Lung (tissue), 17 donors: ENCODE measurements at places on chromosomes 3 and 15. TPM values are rescaled to one million over a fixed set of nuclear protein-coding genes. Genes with fewer than 3 reads are reported as not detected.

Gene TMEM207
- total RNA-seq, result not detected

Gene LYZL4
- not detected for total RNA-seq

Gene FGD5
- 45.3 TPM for total RNA-seq

GRCh38 chr3:186826976-186827857 is 15.3 kb upstream of the ADIPOQ start:
- DNase-seq, result peak; percentile 87
- H3K27me3 ChIP-seq, result peaks cover 84% of the 10 kb centered on the region
- H3K36me3 ChIP-seq, result no peaks in the 10 kb centered on the region
- H3K4me1 ChIP-seq, result no peaks in the 10 kb centered on the region
- H3K4me3 ChIP-seq, result peak overlapping the region; percentile 52

Gene AP3B2
- total RNA-seq, result 0.94 TPM

Gene PARP6
- 73.9 TPM for total RNA-seq

- no peaks in the 10 kb centered on the region for H3K27me3 ChIP-seq
- peaks cover 3% of the 10 kb centered on the region for H3K4me1 ChIP-seq
- no peak overlapping the region for H3K4me3 ChIP-seq
- H3K36me3 ChIP-seq, result no peaks in the 10 kb centered on the region
- peak; percentile 47 for DNase-seq
Measured at GRCh38 chr3:23696842-23697241, 108.9 kb upstream of the UBE2E1 start.

- peak overlapping the region; percentile 17 for H3K27ac ChIP-seq
- DNase-seq, result peak; percentile 54
- no peak overlapping the region for H3K4me3 ChIP-seq
- H3K27me3 ChIP-seq, result no peaks in the 10 kb centered on the region
- no peaks in the 10 kb centered on the region for H3K36me3 ChIP-seq
- peaks cover 10% of the 10 kb centered on the region for H3K4me1 ChIP-seq
Measured at GRCh38 chr3:171838218-171838720, 4.9 kb upstream of the TMEM212 start.

Gene LINGO1
- 5.1 TPM for total RNA-seq

- peaks cover 11% of the 10 kb centered on the region for H3K36me3 ChIP-seq
- H3K4me3 ChIP-seq, result no peak overlapping the region
- DNase-seq, result no peak
- H3K4me1 ChIP-seq, result no peaks in the 10 kb centered on the region
- no peak overlapping the region for H3K27ac ChIP-seq
- no peaks in the 10 kb centered on the region for H3K27me3 ChIP-seq
Measured at GRCh38 chr3:123553536-123553935, 31.3 kb downstream of the HACD2 start.

DNA sequence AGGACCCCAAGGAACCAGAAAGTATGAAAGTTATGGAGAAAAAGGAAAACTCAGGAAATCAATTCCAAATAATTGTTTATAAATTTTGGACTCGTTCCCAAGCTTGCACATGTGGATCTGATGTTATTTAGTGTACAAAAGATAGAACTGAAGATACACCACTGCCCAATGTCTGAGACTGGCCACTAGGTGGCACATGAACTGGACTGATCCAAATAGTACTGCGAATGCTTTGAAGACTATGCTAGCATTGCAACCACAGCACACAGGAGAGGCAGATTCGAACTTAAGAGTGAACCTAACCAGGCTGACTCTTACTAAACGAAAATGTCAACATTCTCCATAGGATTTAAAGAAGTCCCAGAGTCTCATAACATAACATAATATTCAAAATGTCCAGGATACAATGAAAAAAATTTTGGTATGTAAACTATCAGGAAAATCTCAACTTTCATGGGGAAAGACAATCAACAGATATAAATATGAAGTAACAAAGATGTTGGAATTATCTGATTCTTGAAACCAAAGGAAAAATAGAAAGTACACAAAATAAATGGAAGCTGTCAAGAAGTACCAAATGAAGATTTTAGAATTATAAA is 596.7 kb downstream of the FGF12 start:
- no peaks in the 10 kb centered on the region for H3K36me3 ChIP-seq
- H3K4me3 ChIP-seq, result no peak overlapping the region
- DNase-seq, result peak; percentile 23
- H3K27me3 ChIP-seq, result no peaks in the 10 kb centered on the region
- no peak overlapping the region for H3K27ac ChIP-seq

Gene MYNN
- total RNA-seq, result 32.1 TPM

DNA sequence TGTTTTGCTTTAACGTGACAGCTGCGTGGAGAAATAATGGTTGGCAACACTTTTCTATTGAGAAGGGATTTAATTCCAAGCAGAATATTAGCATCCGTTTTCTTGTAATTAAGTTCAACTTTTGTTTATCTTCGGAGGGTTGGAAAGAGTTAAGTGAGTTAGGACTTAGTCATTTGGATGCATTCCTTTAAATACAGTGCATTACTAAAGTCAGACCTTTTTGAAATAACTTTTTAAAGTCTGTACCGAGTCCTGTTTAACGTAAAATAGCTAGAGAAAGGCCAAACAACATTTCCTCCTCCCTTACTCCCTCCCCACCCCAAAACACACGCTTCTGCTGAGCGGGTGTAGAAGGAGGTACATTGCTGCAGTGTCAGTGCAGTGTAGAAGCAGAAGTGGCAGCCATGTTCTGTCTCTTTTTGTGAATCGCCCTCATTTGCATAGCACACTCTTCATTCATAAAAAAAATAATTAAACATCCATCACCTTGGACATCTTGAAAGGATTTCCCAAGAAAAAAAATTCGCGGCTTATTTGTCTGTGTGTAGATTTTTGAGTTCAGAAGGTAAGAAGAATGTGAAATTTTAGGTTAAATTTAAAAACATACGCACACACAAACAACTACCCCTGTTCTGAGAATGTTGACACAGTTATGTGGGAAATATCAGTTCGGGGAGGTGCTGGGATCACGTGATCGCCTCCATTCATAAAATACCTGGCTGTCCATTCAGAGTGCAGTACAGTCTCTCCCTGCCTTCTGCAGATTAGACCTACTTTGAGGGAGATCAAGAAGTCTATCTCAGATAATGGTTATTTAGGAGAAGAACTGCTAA is 1.6 kb downstream of the SPRED1 start:
- H3K36me3 ChIP-seq, result peaks cover 6% of the 10 kb centered on the region
- H3K27me3 ChIP-seq, result no peaks in the 10 kb centered on the region
- peak overlapping the region; percentile 96 for H3K27ac ChIP-seq
- peak overlapping the region; percentile 40 for H3K4me3 ChIP-seq

- H3K4me1 ChIP-seq, result no peaks in the 10 kb centered on the region
- peak within 1 kb of the TSS; percentile 80 for H3K4me3 ChIP-seq
- H3K36me3 ChIP-seq, result peaks cover 29% of the 10 kb centered on the region
- no peaks in the 10 kb centered on the region for H3K27me3 ChIP-seq
- DNase-seq, result peak; percentile 61
Measured at GRCh38 chr15:90902840-90903732, at the start of gene MAN2A2. TSS of gene MAN2A2 (plus strand) at chr15:90903302. CDS start at chr15:90904208, 906 bp downstream.

DNA sequence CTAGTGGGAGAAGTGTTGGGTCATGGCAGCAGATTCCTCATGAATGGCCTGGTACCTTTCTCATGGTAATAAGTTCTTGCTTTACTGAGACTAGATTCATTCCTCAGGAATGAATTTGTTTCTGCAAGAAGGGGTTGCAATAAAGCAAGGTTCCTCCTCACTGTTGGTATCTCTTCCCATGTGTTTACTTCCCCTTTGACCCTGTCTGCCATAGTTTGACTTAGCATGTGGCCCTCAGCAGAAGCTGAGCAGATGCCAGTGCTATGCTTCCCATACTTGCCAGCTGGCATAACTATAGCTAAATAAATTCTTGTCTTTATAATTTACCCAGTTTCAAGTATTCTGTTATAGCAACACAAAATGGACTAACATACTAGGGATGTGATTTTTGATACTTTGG is 163.6 kb upstream of the COL8A1 start:
- no peaks in the 10 kb centered on the region for H3K36me3 ChIP-seq
- H3K27ac ChIP-seq, result no peak overlapping the region
- H3K27me3 ChIP-seq, result no peaks in the 10 kb centered on the region
- H3K4me1 ChIP-seq, result no peaks in the 10 kb centered on the region
- no peak for DNase-seq
- H3K4me3 ChIP-seq, result no peak overlapping the region

DNA sequence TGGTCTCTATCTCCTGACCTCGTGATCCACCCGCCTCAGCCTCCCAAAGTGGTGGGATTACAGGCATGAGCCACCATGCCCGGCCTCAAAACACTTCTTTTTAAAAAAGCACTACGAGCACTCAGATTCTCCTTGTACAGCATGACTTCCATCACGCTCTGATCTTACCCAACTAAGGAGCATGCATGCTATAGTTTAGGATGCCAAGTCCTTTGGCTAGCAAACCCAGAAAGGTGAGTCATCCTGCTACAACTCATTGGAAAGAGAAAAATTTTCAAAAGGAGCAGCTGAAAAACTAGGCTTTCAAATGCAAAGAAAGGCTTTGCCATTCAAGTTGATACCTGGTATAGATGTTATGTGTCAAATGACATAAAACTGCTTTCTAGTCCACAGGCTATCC is 70.3 kb upstream of the PRICKLE2 start:
- DNase-seq, result no peak
- no peak overlapping the region for H3K4me3 ChIP-seq
- no peaks in the 10 kb centered on the region for H3K36me3 ChIP-seq
- H3K27me3 ChIP-seq, result no peaks in the 10 kb centered on the region
- no peak overlapping the region for H3K27ac ChIP-seq

GRCh38 chr15:31136016-31136415 is 34.5 kb upstream of the TRPM1 start:
- H3K27ac ChIP-seq, result no peak overlapping the region
- H3K36me3 ChIP-seq, result no peaks in the 10 kb centered on the region
- no peaks in the 10 kb centered on the region for H3K4me1 ChIP-seq

Gene CADPS
- total RNA-seq, result 3.6 TPM

DNA sequence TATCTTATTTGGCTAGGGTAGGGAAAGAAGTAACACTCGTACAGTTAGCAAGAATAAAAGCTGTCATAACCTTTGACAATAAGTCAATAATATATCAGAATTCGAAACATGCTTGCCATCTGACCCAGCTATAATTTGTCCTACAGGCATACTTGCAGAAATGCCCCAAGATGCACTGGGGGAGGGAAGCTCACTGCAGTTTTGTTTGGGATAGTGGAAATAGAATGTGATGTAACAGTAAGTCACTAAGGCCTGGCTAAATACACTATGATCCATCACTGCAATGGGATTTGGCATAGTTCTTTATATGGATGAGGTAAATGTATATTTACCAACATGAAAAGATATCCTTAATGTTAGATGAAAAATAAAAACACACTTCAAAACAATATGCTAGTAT is 25.5 kb upstream of the TMOD3 start:
- peaks cover 1% of the 10 kb centered on the region for H3K4me1 ChIP-seq
- no peak for DNase-seq

- H3K36me3 ChIP-seq, result no peaks in the 10 kb centered on the region
- no peak for DNase-seq
- H3K4me3 ChIP-seq, result no peak overlapping the region
- no peaks in the 10 kb centered on the region for H3K4me1 ChIP-seq
Measured at GRCh38 chr3:96677156-96677555, 137.2 kb upstream of the EPHA6 start.

GRCh38 chr3:46186471-46187340 is 21.4 kb downstream of the CCR1 start:
- H3K36me3 ChIP-seq, result no peaks in the 10 kb centered on the region
- no peaks in the 10 kb centered on the region for H3K27me3 ChIP-seq
- peaks cover 24% of the 10 kb centered on the region for H3K4me1 ChIP-seq
- DNase-seq, result no peak

- H3K27ac ChIP-seq, result no peak overlapping the region
- peaks cover 4% of the 10 kb centered on the region for H3K4me1 ChIP-seq
- no peak overlapping the region for H3K4me3 ChIP-seq
- H3K36me3 ChIP-seq, result no peaks in the 10 kb centered on the region
Measured at GRCh38 chr3:44865272-44866035, 3.7 kb downstream of the TMEM42 start.

DNA sequence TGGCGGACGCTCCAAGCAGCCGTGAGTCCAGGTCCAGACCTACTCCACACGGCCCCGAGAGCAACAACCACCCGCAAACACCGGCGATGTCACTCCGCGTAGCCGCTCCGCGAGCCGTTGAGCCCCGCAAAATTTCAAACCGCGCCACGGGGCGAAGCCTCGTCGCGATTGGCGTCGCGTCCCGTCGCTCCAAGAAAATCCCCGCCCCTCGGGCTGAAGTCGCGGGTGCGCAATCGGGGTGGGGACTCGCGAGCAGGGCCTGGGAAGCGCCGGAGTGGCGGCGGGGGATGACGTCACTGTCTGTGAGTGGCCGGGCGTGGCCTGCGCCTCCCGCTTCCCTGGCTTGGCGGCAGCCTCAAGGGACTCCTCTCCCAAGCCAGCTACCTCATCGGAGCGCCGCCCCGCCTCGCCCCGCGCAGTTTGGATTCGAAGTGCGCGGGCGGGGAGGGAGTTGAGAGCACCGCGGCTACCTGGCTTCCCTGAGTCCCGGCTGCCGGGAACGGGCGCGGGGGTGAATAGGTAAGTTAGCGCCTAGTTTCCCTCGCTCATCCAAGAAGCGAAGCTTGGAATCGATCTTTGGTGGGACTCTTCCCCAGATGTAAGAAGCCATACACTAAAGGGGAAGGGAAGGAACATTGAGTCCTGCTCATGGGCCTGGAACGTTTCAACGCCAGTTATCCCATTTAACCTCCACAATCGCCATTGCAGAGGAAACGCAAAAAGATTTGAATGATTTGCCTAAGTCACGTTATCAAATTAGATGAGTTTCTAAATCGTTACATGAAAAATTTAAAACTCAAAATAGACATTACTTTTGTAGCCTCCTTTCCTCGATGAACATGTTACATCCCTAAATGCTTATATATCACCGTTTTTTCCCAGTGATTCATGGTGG is at the start of gene PRC1:
Gene PRC1, minus strand, starts transcription at position 119 of the 895 bp plus-strand sequence. Its CDS starts 118 bp downstream, at position 1.
- H3K27ac ChIP-seq, result peak within 1 kb of the TSS; percentile 84
- no peaks in the 10 kb centered on the region for H3K4me1 ChIP-seq
- H3K4me3 ChIP-seq, result peak within 1 kb of the TSS; percentile 92

DNA sequence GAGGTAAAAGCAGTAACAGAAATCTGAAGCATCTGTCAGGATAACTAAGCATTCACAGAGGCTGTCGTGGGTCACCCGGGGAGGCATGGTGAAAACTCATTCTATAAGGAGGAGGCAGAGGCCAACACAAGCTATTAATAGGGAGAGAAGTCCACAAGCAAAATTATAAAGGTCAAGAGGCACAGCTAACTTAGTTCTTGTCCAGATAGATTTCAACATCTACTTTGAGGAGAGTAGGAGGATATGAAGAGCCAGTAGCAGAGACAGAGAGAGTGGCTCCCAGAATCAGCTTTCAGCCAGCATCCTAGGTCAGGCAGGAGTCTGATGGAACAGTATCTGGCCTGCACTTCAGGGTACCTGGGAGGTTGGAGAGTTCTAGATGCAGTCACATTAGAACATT is 95.3 kb downstream of the STAC start:
- H3K27ac ChIP-seq, result no peak overlapping the region
- no peak for DNase-seq
- no peaks in the 10 kb centered on the region for H3K36me3 ChIP-seq
- H3K4me1 ChIP-seq, result no peaks in the 10 kb centered on the region
- H3K4me3 ChIP-seq, result no peak overlapping the region
- no peaks in the 10 kb centered on the region for H3K27me3 ChIP-seq
